IPS DF 19.7 (cell line): ENCODE measurements at places on chromosomes 6 and 20.

DNA sequence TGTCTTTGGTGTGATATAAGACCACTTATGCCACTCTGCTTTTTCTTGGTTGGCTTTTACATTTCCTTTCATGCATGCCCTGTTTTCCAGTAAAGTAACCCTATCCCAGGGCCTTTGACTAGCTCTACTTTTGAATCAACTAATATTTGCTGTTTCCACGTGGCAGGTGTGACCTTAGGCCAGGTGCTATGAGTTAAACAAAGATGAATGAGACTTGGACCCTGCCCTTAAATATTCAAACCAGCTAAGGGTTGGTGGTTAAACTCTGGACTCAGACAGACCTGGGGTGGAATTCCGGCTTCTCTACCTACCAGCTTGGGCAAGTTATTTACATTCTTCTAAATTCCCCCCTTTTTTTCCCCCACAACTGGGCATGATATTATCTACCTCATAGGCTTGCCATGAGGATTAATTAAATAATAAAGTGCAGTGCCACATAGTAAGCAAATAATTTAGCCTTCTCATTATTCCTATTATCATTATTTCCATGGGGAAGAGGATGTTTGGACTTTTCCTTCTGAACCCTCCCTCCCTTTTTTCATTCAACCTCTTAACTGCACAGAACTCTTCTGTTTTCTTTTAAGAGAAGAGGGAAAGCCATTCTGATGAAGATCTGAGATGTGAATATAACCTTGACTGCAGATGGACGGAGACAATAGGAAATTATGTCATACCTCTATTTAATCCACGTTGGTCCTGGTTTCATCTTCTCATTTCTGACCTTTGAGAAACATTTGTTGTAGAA is 143.6 kb upstream of the TNFAIP3 start:
- no peak for DNase-seq

DNA sequence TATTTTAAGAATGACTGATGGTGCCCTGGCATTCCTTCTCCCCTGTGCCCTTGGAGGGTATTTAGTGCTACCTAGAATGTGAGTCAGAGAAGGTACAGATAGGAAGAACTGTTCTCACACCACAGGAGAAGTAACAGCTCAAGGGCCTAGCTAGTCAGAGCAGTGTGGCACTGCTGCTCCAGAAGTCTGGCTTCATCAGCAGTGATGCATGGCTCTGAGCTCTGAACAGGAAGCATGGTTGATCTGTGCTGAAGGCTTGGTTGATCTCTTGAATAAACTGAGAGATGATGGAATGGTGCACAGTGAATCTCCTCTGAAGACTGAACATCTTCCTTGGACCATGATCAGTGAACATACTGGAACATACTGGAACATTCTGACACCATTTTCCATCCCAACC is 425.3 kb upstream of the SLC35B3 start:
- DNase-seq = no peak

- DNase-seq = no peak
Measured at GRCh38 chr6:142349215-142349823, 47.5 kb downstream of the ADGRG6 start.

DNA sequence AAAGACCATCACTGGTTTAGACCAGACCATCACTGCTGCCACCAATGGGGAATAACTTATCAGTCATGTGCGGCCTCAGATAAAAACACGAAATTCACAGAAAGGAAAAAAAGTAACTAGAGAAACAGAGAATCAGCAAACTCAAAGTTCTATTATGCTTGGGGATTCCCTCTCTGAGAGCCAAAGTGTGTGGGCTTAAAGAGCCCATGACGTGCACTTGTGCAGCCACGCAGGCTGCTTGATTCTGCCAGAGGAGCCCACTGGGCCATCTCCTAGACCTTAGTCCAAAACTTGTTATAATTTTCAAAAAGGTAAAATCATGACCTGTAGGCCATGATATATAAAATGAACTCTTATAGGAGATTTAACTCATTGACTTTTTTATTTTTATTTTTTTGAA is 15.2 kb downstream of the RAB44 start:
- DNase-seq = no peak

DNA sequence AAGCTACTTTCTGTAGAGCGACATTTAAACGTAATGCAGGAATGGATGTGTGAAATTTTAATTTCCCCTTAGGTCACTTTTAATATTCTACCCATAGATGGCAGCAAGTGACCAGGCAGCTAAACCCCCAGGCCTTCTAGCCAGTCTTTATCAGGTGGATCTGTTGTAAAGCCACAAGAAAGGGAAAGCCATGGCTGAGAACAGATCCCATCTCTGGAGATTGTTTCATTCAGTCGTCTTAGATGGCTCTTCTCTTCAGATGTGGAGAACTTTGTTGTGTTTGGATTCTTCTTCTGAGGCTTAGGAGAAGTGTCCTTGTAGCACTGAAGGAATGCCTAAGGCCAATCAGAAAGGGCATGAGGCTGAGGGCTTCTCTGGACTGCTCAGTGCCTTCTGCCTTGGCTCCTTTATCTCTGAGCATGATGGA is 15.8 kb upstream of the RNF182 start:
- no peak for DNase-seq

DNA sequence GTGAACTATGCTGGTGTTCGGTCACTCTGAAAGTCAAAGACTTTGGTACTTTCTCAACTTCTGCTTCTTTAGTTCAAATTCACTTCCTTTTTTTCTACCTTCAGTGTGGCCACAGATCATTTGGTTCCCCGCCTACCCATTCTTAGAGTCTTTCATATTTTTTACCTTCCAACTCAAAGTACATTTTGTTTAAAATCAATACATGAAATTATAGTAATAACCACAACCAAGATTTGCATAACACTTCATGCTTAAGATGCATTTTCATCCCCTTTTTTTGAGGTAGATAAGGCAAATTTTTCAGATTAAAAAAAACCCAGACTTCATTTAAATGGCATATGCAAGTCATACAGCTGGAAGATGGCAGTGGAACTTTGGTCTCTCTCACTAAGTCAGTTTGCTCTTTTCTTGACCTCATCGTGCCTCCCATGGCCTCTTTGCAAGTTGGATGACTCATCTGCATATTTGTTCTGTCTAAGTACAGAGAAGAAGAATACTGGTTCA is 11.9 kb upstream of the CNR1 start:
- no peak for DNase-seq

GRCh38 chr6:143747347-143747842 is 69.6 kb downstream of the PHACTR2 start:
- DNase-seq = no peak

- no peak for DNase-seq
Measured at GRCh38 chr6:116025405-116025804, 35.3 kb downstream of the FRK start.

DNA sequence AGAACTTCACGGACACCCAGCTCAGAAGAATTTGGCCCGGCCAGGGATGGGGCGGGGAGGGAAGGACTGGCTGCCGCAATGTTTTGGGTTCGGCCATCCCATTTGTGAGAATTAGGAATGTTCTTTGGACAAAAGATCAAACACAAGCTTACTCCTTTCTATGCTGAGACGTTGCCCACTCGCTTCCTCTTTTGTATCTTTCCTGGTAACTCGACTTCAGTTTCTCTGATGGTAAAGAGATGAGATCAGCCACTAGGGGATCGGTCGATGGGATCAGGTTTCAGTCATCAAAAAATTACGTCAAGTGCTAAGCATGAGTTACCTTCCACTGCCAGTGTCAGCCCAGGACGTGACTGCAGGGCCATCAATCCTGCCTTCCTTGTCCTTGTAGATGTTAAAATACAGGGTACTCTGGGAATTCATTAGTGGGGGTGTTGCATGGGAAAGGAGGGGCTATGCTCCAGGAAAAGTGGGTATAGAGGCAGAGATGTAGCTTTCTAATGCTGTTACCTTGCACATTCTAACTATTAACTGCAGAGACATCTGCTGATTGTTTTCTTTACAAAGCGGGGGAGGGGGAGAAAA is 190.2 kb downstream of the TSHZ2 start:
- DNase-seq = peak; percentile 65

DNA sequence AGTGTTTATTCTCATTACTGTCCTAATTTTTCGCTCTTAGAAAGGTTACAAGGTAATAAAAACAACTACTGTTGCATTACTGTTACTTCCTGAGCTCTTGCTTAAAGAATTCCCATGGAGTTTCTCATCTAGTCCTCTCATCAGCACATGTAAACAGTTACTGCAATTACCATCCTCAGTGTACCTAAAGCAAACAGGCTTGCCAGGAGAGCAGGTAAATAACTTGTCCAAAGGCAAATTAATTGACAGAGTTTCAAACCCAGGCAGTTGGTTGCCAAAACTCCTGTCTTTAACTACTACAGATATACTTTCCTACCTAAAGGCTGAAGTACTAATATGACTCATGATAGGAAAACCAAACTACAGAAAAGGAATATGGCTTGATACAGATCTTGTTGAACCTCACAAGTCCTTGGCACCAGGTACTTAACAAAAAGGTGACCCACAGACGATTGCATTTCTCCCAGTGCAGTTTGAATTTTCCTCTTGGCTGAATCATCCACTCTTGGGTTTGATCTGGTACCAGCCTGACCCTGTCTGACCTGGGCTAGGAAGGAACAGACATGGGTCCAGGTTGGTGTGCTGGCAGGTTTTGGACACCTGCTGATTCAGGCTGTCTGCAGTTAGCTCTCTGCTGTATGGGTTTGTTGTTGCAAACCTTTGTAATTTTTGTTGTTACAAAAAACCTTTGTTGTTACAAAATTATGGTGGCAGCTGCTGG is 153.0 kb downstream of the CFAP61 start:
- DNase-seq = no peak

DNA sequence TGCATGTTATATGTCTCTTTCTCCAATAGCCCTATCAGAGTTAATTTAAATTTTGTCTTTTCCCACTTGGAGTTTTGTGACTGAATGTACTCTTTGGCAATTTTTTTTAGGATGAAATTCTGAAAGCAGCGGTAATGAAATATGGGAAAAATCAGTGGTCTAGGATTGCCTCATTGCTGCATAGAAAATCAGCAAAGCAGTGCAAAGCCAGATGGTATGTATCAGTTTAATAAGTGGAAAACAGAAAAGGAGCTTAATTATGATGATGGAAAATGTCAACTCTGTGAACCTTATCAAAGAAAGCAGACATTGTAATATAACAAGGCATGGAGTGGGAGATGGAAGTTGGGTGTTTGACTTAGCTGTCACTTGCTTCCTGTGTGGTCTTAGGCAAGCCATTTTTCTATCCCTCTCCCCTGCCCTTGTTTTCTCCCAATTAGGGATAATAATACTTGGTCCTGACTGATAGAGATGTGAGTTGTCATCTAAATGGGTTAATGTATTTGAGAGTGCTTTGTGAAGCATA is 2.7 kb downstream of the CDC5L start:
- no peak for DNase-seq

- no peak for DNase-seq
Measured at GRCh38 chr20:18039063-18039462, 18.7 kb downstream of the OVOL2 start.

- no peak for DNase-seq
Measured at GRCh38 chr6:140208286-140208685, 833.8 kb upstream of the CITED2 start.

DNA sequence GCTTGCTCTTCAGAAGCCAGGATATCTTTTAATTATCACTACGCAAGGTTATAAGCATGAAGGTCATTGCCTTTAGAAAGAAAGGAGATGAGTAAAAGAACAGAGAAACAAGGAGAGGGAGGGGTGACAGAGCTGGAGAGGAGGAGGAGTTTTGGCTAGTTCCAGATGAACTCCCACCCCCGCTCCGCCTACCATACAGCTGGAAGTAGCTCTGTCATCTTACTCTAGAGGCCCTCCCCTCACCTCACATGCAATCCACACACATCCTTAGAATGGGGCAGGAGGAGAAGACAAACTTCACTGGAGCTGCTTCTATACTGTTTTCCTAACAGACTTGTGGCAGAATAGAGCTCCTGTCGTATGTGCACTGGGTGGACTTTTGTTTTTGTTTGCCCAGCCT is 144.7 kb downstream of the SCML4 start:
- DNase-seq = no peak

DNA sequence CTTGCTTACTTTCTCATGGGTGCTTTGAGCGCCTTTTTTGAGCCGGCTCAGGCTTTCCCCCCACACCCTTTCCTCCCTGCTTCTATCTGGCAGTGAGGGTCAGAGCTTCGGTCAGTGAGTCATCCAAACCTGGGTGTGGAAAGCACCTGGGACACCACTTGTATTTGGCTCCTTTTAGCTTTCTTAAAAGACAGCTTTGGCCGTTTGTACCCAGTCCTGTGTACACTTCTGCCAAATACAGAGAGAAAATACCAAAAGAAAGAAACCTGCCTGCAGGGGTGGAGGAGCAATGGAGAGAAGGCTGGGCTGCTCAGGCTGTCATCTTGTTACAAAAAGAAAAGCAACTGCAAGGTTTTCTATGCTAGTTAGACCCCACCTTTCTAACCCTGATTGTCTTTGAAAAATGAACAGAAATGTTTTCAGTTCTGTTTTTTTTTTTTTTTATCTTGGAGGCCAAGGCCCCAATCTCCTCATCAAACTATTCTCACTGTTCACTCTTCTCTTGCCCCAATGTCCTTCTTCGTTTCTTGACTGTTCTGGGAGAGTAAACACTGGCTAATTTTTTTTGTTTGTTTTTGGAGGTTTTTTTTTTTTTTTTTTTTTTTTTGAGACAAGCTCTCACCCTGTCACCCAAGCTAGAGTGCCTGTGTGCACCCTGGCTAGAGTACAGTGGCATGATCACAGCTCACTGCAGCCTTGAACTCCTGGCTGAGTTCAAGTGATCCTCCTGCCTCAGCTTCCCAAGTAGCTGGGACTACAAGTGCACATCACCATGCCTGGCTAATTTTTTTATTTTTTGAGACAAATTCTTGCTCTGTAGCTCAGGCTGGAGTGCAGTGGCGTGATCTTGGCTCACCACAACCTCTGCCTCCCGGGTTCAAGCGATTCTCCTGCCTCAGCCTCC is 76.4 kb downstream of the SSR1 start:
- no peak for DNase-seq

- DNase-seq = no peak
Measured at GRCh38 chr6:16352258-16352635, 113.9 kb downstream of the GMPR start.

GRCh38 chr20:38997622-38998021 is 35.5 kb downstream of the DHX35 start:
- DNase-seq = no peak

- no peak for DNase-seq
Measured at GRCh38 chr20:50534567-50534966, 24.4 kb downstream of the PTPN1 start.

DNA sequence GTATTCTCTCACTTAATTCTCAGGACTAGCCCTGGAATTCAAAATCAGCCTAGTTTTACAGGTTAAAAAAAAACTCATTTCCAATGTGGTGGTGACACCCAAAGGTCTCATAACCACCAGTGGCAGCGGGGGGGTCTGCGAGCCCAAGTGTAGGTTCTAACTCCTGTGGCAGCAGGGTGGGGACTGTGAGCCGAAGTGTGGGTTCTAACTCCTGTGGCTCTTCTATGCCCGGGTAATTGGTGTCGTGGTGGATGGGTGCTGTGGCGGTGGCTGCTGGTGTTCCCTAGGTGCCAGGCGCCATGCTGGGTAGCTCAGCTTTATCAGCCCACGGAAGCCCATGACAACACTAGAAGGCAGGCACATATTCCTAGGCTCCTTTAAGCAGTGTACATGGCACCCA is 4.9 kb upstream of the ANKRD60 start:
- DNase-seq = no peak
